ENCODE measurements at places on chromosomes 3 and 15. TPM values are rescaled to one million over a fixed set of nuclear protein-coding genes. Genes with fewer than 3 reads are reported as not detected.

- H3K27ac ChIP-seq, result no peak overlapping the region
- H3K36me3 ChIP-seq, result no peaks in the 10 kb centered on the region
- H3K4me3 ChIP-seq, result no peak overlapping the region
- DNase-seq, result no peak
- H3K4me1 ChIP-seq, result peaks cover 7% of the 10 kb centered on the region
Observed at GRCh38 chr15:58398643-58399042, 33.1 kb upstream of the LIPC start.

- no peak for DNase-seq
- no peak overlapping the region for H3K4me3 ChIP-seq
- H3K27ac ChIP-seq, result peak overlapping the region; percentile 44
- H3K36me3 ChIP-seq, result no peaks in the 10 kb centered on the region
Observed at GRCh38 chr3:196772897-196773296, 33.2 kb downstream of the PAK2 start.

GRCh38 chr3:108513961-108514360 lies 3.6 kb upstream of the MYH15 start:
- no peaks in the 10 kb centered on the region for H3K27me3 ChIP-seq
- H3K27ac ChIP-seq, result no peak overlapping the region
- H3K4me3 ChIP-seq, result no peak overlapping the region
- no peaks in the 10 kb centered on the region for H3K36me3 ChIP-seq
- DNase-seq, result no peak
- no peaks in the 10 kb centered on the region for H3K4me1 ChIP-seq

GRCh38 chr3:133549565-133549964 lies 23.9 kb upstream of the CDV3 start:
- no peak for DNase-seq
- H3K27ac ChIP-seq, result no peak overlapping the region
- no peaks in the 10 kb centered on the region for H3K27me3 ChIP-seq
- no peak overlapping the region for H3K4me3 ChIP-seq

The ARPP19 gene
- 120 TPM for total RNA-seq

- peaks cover 46% of the 10 kb centered on the region for H3K27me3 ChIP-seq
- no peak for DNase-seq
- H3K4me1 ChIP-seq, result peaks cover 21% of the 10 kb centered on the region
- H3K4me3 ChIP-seq, result peak overlapping the region; percentile 13
Observed at GRCh38 chr15:41511899-41512369, 1.7 kb downstream of the LTK start.

- no peak overlapping the region for H3K27ac ChIP-seq
- no peaks in the 10 kb centered on the region for H3K27me3 ChIP-seq
- H3K4me3 ChIP-seq, result no peak overlapping the region
- DNase-seq, result peak; percentile 41
Observed at GRCh38 chr3:9168241-9168741, 81.2 kb downstream of the SRGAP3 start.

GRCh38 chr15:72486144-72486543 lies 12.0 kb downstream of the ARIH1 start:
- H3K27ac ChIP-seq, result no peak overlapping the region
- H3K4me1 ChIP-seq, result peaks cover 2% of the 10 kb centered on the region
- no peaks in the 10 kb centered on the region for H3K36me3 ChIP-seq
- no peak for DNase-seq
- no peak overlapping the region for H3K4me3 ChIP-seq

DNA sequence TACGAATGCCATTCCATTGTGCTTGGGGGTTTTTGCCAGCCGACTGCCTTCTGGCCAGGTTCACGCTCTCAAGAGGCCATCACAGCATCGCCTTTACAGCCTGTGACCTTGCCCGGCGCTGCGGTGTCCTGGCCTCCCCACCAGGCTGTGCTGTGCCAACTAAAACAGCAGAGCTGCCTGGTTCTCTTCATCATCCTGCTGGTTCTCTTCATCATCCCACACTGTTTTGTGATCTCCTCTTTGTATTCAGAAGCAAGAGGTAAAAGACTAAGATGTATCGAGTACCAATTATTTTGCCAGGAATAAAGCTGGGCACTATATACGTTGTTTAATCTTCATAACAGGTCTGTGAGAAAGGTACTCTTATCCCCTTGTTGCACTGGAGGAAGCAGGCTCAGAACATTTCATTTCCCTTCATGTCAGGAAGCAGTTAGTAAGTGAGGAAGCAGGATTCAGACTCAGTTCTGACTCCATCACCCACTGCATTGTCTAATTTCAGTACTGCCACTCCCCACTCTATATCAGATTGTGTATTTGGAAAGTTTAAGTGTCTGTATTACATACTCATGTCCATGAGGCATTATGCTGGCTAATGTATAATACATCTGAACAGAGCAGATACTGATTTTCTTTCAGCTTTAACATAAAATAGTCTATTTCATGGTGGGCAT lies 92.7 kb downstream of the LRRC28 start:
- H3K36me3 ChIP-seq, result no peaks in the 10 kb centered on the region
- H3K4me3 ChIP-seq, result no peak overlapping the region
- H3K4me1 ChIP-seq, result peaks cover 9% of the 10 kb centered on the region
- no peak overlapping the region for H3K27ac ChIP-seq

DNA sequence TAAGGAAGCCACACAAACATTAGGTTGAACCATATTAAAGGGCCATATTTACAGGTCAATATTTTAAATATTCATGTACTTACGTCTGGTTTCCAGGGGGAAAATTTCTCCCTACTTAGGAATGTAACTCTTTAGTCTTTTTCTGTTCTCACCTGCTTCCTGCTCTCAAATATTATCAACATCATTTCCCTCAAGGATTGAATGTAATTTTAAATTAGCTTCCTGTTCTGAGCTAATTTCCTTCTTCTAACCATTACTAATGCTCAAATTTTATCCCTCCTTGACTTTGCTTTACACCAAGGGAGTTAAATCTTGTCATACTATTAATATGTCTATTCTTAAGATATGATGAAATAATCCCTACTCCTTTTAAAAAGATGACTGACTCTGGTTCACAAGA lies 103.4 kb upstream of the UBP1 start:
- no peaks in the 10 kb centered on the region for H3K4me1 ChIP-seq
- no peaks in the 10 kb centered on the region for H3K36me3 ChIP-seq
- no peak for DNase-seq
- no peaks in the 10 kb centered on the region for H3K27me3 ChIP-seq
- H3K4me3 ChIP-seq, result no peak overlapping the region

GRCh38 chr15:42285034-42285433 lies 11.8 kb upstream of the TMEM87A start:
- no peak overlapping the region for H3K4me3 ChIP-seq
- H3K27ac ChIP-seq, result peak overlapping the region; percentile 8
- no peaks in the 10 kb centered on the region for H3K27me3 ChIP-seq
- H3K4me1 ChIP-seq, result peaks cover 7% of the 10 kb centered on the region
- no peaks in the 10 kb centered on the region for H3K36me3 ChIP-seq
- no peak for DNase-seq

DNA sequence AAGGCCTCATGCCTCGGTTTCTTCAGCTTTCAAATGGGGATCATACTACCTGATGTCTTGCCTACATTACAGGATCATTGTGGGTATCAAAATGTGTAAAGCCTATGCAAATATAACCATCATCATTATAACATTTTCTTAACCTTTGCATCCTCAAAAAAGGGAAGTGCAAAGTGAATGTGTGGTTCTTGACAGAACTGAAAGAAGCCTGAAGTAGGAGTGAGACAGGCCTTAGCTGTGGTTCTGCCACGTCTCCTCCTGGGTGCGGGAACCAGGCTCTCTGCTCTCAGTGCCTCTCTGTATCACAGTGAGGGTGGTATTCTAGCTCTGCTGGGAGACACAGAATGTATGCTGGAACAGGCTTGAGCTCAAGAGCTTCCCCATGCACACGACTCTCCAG lies 316.9 kb upstream of the ICE2 start:
- no peaks in the 10 kb centered on the region for H3K36me3 ChIP-seq
- H3K27me3 ChIP-seq, result no peaks in the 10 kb centered on the region
- no peak overlapping the region for H3K27ac ChIP-seq
- no peak for DNase-seq
- no peak overlapping the region for H3K4me3 ChIP-seq
- no peaks in the 10 kb centered on the region for H3K4me1 ChIP-seq

DNA sequence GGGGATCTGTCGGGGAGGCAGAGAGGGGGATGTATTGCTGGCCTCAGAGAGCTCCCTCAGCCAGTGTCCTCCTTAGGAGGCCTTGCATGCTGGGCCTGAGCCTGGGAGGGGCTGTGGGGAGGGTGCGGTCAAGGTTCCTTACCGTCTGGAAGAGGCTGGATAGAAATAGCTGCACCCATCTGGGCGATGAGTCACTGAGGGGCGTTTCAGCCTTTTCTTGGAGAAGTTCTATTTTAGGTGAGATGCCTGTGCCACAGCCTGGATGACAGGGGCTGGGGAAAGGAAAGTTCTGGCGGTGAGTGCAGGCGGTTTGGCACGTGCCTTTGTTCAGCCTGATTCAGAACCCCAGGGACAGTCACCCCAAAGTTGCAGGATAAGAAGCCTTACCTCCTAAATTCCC lies 35.7 kb upstream of the APEH start:
- DNase-seq, result peak; percentile 59
- no peaks in the 10 kb centered on the region for H3K36me3 ChIP-seq
- no peak overlapping the region for H3K4me3 ChIP-seq
- H3K27ac ChIP-seq, result no peak overlapping the region
- H3K4me1 ChIP-seq, result no peaks in the 10 kb centered on the region

All from hepatocyte (in vitro differentiated cells).